NCI-H526 treated with DMSO at 0.1 percent for 48 hours (cell line): ENCODE measurements at places on chromosomes 13 and 19.

DNA sequence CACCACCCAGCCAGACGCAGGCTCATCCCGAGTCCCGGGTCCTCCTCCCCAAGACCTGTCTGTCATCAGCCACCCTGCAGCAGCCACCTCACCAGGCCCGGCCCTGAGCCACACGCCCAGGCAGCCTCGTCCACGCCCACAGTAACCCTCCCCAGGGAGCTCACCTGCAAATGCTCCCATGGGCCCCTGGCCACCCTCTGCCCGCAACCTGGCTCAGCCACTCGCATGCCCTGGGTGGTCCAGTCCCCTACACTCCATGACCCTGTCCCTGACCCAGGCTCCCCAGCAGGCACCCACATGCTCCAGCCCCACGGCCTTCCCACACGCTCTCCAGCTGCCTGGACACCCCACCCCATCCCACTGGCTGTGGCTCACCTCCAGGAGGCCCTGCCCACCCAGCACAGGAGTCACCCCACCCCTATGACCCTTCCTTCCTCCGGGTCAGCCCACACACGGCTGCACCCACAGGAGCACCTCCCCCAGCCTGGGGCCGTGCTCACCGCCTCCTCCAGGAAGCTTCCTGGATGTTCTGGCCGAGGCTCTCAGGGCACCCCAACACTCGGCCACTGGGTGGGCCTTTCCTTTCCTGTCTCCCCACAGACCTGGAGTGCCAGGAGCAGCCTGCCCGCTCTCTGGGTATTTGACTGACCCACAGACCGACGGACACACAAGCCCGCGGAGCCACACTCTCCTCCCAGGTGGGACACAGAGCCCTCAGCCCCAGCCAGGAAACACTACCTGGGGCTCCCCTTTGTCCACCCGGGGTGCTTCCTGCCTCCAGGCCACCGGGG is 3.6 kb downstream of the TMEM259 start:
- no peak for DNase-seq

DNA sequence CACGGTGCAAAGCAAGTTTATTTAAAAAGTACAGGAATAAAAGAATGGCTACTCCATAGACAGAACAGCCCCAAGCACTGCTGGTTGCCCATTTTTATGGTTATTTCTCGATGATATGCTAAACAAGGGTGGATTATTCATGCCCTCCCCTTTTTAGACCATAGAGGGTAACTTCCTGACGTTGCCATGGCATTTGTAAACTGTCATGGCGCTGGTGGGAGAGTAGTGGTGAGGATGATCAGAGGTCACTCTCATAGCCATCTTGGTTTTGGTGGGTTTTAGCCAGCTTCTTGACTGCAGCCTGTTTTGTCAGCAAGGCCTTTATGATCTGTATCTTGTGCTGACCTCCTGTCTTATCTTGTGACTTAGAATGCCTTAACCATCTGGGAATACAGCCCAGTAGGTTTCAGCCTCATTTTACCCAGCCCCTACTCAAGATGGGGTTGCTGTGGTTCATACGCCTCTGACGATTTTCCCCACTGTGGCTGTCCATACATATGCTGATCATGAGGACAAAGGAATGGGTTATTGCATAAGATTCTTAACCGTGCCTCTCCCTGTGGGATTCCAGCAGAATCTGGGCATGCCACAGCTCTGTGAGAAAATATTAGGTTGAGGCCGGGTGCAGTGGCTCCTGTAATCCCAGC is 36.9 kb upstream of the ZNF507 start:
- DNase-seq, result no peak

GRCh38 chr19:12796146-12797071 is 5.1 kb downstream of the JUNB start:
- peak; percentile 52 for DNase-seq

DNA sequence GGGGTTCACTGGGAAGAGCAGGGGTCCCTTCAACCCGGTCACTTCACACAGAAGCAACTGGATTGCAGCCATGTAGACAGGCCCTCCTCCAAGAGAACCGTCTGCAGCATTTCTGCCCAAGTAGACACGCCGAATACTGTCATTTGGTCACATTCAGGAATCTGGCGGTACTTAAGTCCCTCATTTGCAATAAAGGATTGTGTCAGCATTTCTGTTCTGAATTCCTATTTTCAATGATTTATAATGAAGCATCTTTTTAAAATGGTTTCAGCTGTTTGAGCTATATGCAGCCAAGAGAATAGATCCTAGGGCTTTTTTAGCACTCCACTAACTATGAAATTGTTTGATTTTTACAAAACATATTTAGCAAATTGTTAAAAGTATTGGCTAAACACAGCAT is 143.5 kb upstream of the SOX1 start:
- no peak for DNase-seq

DNA sequence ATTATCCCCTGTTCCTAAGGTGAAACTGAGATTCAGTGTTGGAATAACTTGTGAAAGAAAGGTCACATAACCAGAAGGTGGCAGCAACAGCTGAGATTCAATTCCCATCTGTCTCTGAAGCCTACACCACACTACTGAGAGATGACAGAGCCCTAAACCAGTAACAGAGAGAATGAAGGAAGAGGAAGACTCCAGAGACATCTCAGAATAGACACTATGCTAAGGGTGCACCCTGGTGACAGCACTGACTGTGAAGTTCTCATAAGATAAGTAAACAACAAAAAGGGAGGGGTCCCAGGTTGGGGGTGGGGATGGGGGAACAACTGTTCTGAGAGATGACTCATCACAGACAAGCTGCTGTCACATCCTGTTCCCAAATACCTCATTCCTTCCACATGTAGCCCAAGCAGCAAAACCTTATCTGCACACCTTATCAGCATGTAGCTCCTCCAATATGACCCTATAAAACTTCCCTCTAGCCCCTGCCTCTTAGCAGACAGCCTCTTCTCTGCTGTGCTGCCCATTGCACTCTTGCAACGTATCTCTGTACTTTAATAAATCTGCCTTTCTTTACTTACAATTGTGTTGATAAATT is 46.5 kb downstream of the UTP14C start:
- DNase-seq, result no peak
